A172 (cell line): ENCODE measurements at places on chromosomes 7 and 10.

DNA sequence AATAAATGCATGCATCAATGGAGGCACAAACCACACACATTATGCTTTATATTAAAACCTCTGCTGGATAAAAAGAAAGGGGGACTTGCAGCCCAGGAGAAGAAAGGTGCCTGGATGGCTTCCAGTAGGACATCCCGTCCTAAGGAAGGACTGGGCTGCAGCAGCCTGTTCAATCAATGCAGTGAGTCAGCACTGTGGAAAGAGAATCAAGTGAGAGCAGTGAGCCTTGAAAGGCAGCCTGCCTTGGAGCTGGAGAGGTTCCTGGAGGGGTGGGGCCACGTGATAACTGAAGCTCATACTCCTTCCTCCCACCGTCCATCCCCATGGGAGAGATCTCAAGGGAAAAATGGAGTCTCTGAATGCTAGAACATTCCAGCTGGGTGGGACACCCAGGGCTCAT lies 501.2 kb downstream of the ADRA2A start:
- no peak for DNase-seq

- no peak for DNase-seq
These were observed 12.6 kb downstream of the PDGFA start for GRCh38 chr7:506921-507622.

DNA sequence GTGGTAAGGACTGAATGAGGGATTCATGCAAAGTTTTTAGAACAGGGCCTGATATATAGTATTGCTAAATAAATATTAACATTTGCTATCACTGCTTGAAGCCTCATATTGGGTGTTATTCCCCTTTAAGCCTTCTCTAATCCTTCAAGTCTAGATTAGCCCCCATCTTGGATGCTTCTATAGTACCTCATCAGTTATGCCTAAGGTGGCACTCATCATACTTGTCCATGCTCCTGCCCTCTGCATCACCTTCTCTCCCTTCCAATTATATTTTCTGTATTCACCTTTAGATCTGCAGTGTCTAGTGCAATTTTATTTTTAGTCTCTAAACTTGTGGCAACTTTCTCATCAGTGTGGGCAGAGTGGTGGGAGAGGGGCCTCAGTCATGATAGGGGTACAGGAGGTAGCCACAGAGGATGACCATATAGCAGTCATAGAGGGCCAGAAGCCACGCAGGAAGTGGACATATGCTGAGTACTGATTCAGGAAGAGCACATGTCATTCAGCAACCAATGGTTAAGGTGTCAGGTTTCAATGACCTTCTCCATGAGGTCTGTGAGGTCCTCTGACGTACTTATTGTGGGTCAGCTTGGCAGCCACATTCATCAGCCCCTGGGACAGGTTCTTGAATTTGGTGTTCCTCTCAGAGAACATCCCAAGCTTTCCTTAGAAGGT lies 2.5 kb downstream of the ENTPD1 start:
- DNase-seq, result no peak

DNA sequence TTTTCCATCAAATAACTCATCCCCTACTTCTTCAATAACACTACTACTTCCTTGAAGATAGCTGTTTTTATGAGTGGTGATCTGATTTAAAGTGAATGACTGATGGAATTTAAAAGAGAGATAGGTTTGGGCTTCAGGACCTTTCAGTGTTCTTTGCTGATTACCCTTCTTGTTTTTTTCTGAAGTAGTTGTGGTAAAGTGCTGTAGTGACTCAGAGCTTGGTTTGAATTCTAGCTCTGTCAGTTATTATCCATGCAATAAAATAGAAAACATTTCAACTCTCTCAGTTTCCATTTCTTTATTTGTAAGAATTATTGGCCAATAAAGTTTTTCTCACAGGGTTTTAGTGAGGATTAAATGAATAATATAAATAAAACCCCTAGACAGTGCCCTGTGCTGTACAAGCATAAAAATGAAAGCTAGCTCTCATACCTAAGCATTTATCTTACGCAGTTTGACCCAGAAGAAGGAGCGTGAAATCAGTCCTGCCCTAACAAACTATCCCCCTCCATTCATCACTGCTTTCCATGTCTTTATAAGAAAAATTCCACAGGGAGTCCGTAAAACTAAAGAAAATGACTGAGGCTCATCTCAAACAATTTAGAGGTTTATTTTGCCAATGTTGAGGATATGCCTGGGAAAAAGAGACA lies 25.1 kb upstream of the AKAP9 start:
- no peak for DNase-seq

DNA sequence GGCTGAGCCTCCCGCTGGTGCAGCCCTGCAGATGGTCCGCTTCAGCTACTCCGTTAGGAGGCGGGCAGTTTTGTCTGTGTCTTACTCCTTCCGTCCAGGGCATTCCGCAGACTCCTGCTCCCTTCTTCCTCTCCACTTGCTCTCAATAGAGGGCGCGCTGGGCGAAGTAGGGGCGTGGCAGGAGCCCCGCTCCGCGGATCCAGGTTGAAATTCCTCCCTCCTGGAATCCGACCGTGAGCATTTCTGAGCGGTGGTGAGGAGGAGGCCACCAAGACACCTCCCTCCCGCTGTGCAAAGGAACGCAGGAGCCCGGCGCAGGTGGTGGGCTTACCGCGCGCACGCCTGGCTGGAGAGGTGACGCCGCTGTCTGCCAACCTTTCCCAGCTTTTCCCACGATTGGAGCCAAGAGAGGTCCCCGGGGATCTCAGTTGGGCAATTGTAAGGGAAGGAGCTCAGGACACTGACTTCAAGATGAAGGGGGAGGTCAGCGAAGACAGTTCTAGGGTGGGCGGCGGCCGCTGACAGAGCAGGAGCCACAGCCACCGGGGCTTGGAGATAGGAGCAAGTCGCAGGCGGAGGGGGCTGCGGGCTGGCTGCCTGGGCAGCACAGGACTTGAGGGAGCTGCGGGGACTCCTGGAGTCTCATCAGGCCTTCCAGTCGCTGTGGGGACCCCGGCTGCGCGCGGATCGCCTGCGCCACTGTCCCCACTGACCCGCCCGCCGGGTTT lies 1011.3 kb downstream of the XPNPEP1 start:
- peak; percentile 20 for DNase-seq

DNA sequence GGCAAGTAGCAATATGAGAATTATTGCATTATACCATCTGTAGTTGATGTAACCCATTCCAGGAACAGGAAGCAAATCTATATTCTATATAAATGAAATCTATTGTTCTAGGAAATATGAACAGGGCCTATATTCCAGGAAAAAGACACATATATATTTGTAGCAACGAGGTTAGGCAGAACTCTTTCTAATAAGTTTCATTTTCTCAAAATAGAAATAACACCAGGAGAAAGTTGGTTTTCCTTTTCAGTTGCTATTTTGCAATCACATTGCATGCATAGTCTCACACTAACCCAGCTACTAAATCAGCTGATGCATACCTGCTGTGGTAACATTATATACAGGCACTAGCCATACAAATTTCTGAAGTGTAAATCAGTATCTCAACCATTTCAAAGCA lies 6.2 kb upstream of the IFIT2 start:
- no peak for DNase-seq

DNA sequence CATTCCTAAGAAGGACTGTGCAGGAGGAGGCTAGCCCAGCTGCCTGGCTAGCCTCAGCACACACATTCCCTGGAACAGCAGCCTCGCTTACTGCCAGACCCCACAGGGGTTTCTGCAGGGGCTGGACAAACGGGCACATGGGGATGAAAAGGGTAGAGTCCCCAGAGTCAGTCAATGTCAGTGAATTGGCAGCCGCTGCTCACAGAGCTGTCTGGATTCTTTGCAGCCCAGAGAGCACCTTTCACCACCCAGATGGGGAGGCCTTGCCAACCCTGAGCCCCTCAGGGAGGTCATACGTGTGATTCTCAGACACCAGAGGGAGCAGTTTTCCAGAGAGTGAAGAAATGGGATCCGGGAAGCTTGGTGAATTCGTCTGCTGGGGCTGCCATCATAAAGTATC lies 143.3 kb downstream of the KCNMA1 start:
- peak; percentile 31 for DNase-seq

DNA sequence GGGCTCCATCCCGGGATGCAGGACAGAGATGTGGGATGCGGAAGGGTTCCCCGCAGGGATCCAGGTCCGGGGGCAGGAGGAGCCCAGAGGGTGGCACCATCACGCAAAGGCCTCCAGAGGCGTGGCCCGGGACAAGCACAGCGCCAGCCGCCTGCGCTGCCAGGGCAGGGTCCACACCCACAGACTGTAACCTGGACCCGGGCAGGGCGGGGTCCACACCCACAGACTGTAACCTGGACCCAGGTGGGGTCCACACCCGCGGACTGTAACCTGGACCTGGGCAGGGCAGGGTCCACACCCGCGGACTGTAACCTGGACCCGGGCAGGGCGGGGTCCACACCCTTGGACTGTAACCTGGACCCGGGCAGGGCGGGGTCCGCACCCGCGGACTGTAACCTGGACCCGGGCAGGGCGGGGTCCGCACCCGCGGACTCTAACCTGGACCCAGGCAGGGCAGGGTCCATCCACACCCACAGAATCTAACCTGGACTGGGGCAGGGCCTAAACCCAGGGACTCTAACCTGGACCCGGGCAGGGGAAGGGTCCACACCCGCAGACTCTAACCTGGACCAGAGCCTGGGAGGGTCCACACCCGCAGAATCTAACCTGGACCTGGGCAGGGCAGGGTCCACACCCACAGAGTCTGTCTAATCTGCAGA lies 37.5 kb upstream of the SUN1 start:
- DNase-seq, result no peak

DNA sequence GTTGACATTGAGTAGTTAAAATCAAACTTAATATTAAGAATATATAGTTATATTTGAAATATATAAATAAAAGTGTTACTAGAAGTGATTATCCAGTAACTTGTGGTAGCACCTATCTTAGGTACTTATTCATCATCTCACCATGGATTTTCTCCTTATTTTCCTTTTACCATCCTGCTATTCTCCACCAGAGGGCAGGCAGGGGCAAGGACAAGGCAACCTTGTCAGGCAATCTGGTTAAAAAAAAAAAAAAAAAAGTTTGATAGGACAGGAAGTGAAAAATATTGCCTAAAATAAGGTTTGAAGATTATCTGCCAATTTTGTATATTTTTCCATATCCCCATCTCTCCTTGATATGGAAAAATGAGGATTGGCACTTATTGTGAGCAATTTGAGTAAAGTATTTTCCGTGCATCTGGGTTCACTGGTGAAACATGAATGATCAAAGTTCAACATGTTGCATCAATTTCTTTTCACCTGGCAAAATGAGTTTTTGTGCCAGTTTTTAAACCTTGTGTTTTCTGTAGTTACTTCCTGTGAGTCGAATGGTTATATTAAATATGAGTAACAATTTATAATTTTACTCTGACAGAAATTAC lies 256.7 kb downstream of the AGMO start:
- peak; percentile 62 for DNase-seq

- DNase-seq, result no peak
These were observed 72.1 kb downstream of the INHBA start for GRCh38 chr7:41630741-41631140.

GRCh38 chr7:17773289-17773626 lies 167.0 kb downstream of the SNX13 start:
- DNase-seq, result peak; percentile 53
